Prostate gland (tissue), 2 donors: ENCODE measurements at places on chromosomes 7 and 10. TPM values are rescaled to one million over a fixed set of nuclear protein-coding genes. Genes with fewer than 3 reads are reported as not detected.

The PAPOLB gene
- not detected for total RNA-seq

- DNase-seq = no peak
Observed at GRCh38 chr7:132520591-132521280, 55.5 kb downstream of the PLXNA4 start.

DNA sequence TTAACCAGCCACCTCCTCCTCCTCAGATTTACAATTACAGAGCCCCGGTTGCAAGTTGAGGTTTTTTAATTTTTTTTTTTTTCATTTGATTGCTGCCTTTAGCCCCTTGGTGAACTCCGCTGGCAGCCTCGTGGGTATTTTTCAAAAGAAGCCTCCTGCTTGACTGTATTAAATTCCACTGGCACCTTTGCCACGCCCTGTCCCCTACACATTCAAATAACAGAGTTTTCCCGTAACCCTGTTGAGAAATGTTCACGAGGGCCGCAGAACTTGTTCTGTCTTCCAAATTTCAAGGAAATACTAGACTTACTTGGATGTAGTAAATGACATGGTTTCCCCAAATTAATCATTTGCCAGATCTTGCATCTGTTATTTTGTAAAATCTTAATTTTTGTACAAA is 167.0 kb downstream of the ARID5B start:
- DNase-seq = peak; percentile 72

GRCh38 chr7:3880228-3880987 is 579.4 kb downstream of the SDK1 start:
- no peak for DNase-seq

DNA sequence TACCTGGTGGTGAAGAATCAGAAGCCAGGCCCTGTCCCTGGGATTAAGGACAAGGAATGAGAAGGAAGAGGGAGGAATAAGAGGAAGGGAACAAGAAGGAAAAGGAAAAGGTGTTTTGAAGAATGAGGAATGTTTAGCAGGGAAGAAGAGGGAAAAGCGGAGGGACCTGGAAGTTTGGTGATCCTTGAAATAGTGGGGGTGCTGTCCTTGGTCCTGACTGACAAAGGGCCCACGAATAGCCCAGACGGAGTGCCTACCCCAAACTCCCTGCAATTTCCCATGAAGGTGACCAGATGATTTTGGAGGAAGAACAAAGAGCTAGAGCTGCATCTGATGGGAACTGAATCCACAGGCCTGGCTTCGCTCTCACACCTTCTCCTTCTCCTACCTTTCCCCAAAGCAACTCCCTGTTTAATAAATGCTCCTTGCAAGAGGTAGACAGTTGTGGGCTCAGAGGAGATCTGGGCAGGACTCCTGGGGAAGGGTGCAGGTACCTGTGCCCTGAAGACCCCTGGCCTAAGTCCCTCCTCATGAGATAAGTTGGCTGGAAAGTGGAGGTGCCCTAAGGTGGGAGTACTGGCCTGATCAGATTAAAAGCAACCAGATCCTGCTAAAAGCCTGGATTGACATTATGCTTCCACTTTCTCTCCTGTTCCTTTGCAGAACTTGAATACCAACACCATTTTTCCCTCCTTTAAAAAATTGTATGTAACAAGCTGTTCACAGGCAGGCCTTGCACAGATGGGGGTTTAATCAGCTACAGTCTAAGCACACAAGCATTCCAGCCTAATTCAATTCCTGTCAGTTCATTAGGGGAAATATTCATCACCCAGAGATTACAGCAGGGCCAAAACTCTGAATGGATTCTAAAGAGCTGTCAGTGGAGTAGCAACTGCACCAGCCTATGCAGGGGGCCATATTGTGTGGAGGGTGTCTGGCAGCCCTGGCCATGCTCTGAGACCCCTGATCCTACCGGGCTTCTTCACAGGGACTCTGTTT is 19.4 kb downstream of the KAZALD1 start:
- DNase-seq = no peak

The NPC1L1 gene
- 0.23 TPM for total RNA-seq

The MCM10 gene
- total RNA-seq = 0.55 TPM

- DNase-seq = peak; percentile 29
Observed at GRCh38 chr7:128076796-128077271, 45.6 kb upstream of the LRRC4 start.

The HOXA9 gene
- 14.7 TPM for total RNA-seq
